ENCODE measurements at places on chromosomes 5 and 9.

- peak; percentile 68 for DNase-seq
These were observed 67.0 kb upstream of the DPYSL3 start for GRCh38 chr5:147576646-147577535.

DNA sequence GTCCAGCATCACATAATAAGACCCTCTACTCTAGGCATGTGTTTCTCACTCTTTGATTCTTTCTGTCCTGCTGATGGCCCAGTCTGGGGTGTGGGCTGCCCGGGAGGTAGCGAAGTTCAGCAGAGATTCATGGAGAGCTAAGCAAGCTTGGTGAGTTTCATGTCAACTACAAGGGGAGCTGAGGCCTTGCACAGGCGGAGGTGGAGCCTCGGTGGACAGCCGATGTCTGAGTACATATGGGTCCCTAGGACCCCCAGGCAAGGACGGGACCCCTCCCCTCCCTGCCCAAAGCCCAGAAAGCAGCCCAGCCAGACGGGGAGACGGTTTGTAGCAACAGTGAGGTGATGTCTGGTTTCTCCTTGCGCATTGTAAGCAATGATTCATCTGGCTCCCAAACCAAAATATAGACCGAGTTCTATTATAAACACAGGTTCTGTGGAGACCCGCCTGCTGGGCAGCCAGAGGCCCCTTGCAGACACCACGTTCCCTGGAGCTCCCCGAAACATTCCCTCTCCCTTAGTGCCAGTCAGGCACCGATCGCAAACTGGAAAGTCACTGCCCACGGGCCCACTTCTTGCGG is 45.5 kb downstream of the COL27A1 start:
- no peak for DNase-seq

- no peak for DNase-seq
These were observed 215.7 kb upstream of the OTULINL start for GRCh38 chr5:14365831-14366430.

DNA sequence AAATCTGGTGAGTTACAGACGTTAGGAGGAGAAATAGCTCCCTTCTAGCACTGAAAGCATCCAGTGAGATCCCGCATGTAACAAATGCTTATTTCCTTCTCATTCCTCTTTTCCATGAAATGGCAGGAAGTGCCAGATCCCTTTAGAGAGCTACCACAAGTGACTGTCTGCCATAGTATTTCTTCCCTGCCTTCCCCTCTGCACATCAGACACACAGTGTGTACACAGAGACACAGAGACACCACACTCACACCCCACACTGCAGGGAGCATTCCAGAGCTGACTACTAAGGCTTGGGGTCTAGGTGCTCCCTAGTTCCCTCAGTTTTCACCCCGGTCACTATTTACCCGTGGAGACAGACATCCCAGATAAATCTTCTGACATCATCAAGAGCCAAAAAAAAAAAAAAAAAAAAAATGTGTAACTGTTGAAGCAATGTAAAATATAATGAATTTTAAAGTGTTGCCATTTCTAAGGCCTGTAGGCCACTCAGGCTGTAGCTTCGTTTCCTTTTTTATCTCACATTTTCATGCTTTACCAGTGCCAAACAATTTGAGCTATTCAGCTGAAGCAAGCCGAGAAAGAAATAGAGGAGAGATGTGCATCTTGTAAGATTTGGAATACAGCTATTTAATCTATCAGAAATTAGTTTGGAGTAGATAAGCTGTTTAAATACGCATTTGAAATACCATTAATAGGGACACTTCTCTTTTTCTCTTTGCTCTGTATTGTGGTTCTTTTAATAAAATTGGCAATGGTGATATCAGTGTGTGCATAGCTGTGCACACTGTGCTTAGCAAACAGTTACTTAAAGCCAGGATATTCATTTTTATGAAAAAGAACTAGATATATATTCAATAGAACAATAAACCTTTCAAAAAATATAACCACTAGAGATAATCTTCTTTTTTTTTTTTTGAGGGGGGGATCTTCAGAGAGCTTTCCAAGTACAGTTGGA is 405.5 kb downstream of the PDE4D start:
- no peak for DNase-seq

DNA sequence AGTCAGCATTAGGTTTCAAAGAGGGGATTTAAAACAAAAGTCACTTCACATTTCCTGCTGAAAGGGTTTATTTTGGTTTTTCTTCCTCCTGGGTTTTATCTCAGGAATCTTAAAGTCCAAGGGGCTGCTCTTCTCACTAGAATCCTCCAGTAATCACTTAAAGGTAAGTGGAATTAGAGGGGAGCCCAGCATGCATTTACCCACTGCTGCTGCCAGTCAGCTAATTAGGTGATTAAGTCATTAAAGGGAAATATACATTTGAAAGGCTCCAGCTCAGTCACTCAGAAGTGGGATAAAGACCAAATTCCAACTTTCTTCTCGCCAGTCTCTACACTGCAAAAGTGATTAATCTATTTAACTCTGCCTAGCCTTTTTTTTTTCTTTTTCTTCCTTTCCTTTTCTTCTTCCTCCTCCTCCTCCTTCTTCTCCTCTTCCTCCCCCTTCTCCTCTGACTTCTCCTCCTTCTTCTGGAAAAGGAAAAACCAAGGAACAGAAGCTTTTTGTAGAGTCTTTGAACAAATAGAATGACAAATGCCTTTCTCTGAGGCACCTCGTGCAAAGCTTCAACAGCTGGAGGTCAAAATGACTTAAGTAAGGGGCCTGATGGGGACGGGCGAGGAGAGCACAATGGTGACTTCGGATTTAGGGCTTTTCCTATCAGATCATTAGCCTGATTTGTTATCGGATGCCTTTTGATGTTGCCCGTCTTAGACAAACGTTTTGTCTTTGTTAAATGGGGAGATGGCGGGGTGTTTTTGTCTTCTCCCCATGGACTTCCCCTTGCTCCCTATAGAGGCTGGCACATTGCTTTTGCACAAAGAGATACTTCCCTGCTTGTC is 617.6 kb downstream of the IRX1 start:
- no peak for DNase-seq

DNA sequence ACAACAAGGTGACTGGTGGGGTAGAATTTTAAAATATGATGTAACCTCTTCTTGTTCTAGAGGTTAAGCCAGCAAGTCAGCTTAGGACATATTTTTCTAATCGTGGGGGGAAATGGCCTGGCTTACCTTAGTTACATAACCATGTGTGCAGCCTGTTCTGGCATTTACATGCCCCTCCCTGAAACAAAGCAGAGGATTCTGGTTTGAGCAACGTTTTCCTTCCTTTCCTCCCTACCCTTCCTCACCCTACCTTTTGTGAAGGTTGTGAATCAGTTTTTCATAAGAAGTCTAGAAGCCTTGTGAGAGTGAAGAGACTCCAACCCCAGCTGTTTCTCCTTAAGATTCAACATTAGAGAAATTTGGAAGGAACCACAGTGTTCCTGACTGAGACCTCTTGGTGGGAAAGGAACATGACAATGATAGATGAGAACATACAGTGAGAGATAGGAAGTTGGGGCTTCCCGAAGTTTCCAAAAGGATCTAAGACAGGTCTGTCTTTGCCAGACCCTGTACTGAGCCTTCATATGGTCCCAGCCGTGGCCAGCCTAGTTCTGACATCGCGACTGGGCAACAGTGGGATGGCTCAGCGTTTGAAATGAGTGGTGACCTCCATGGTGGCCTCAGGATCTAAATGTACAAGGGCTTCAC is 365.2 kb downstream of the SPATA31D1 start:
- DNase-seq: no peak

- DNase-seq: no peak
These were observed 3.9 kb downstream of the VDAC1 start for GRCh38 chr5:134000696-134001453.

GRCh38 chr5:126881821-126882600 is 105.1 kb downstream of the LMNB1 start:
- no peak for DNase-seq

DNA sequence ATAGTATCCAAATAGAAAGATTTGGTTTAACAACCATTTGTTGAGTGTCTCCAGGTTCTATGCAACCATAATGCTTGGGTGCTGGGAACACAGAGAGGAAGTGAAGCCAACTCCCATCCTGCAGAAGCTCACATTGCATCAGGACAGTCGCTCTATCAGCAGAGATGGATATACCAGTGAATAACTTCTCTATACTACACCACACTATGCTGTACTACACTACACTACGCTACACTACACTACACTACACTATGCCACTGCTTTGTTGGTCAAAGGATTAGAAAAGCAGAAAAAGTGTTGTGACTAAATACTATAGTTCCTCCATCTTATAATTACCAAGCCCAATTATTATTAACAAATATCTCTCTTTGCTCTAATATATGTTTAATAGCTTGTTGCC is 89.2 kb upstream of the PRRC1 start:
- DNase-seq: no peak

DNA sequence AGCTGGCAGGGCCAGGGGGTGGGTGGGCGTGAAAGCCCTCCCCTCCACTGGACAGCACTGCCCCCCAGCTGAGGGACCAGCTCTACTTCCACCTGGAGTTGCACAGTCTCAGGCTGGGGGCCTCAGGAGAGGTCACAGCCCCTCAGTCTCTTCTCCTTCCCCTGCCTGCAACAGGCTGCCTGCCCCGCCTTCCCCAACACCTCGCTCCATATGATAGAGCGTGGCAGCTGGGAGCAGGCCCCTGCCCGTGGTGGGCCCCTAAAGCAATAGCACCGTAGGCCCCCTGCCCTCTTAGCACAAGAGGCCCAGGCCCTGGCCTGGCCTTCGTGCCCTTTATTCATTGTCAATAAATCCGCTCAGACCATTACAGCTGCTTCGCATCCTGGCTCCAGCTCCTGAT is 3.9 kb downstream of the RELL2 start:
- DNase-seq: no peak

DNA sequence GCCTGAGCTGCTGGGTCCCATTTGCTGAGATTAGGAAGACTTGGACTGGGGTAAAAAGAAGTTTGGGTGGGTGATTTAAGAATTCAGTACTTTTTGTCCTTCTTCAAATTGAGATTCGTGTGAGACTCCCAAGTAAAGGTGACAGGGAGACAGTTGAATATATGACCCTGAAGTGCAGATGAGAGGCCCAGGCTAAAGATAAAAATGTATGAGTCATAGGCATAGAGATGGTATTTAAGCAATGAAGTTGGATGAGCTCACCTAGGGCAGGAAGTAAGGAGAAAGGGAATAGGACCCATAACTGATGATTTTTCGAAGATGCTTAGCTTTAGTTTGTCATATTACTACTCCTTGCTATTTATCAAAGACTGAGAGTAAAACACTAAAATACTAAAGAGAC is 255.9 kb upstream of the ADRA1B start:
- no peak for DNase-seq

GRCh38 chr9:128251732-128252100 is 24.1 kb downstream of the GOLGA2 start:
- no peak for DNase-seq

- no peak for DNase-seq
These were observed 32.7 kb downstream of the GAPT start for GRCh38 chr5:58523956-58524355.

- no peak for DNase-seq
These were observed 65.1 kb downstream of the MACROH2A1 start for GRCh38 chr5:135333732-135334515.

GRCh38 chr9:90088856-90089255 is 484.0 kb downstream of the GADD45G start:
- DNase-seq: no peak

DNA sequence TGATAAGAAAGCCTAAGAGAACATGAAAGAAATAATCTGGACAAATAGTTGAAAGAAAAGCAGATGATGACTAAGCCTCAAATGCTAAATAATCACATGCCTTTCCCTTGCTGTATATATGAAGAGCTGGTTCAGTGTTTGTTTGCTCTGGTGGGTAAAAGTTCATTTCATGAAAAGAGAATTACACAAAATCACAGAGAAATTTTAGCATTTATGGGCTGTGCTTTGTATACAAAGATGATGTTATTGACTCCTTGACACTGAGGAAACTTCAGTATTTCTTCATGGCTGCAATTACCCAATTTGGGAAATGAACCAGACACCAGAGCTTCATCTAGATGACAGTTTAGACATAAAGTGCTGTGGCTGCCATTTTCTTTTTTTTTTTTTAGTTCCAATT is 527.2 kb downstream of the NR2F1-AS1 start:
- DNase-seq: no peak

- no peak for DNase-seq
These were observed 29.2 kb downstream of the NCS1 start for GRCh38 chr9:130201399-130201873.

DNA sequence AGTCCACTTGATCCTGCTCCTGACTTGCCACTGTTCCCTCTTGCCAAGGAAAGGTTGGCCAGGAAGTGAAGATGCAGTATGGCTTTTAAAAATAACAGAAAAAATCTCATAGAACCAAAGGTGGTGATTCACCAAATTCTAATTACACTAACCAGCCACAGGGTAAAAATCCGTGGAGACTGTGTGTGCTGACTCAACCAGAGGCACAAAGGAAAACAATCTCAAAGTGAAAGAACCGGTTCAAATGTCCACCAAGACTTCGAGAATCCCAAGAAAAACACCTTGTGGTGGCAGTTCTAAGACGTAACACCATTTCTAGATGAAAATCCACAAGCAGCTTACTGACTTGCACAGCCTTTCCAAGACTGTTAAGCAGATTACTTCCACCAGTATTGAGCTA is 279.1 kb downstream of the TLE1 start:
- DNase-seq: peak; percentile 80

DNA sequence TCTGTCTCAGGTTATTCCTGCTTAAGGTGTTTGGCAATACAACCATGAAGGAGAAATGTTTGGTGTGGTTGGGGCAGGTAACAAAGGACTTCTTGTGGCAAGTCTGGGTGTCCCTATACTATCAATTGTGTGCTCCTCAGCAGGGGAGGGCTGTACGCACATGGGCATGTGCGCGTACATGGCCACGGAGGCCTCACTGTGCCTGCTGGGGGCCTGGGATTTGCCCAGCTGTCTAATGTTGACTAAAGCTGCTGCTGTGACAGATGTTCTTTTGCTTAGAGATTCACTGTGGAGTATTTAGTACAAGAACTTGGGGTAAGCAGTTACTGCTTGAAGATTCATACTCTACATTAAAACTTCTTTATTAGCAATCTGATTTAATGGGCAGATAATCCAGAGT is 97.5 kb downstream of the HSPA4 start:
- no peak for DNase-seq

DNA sequence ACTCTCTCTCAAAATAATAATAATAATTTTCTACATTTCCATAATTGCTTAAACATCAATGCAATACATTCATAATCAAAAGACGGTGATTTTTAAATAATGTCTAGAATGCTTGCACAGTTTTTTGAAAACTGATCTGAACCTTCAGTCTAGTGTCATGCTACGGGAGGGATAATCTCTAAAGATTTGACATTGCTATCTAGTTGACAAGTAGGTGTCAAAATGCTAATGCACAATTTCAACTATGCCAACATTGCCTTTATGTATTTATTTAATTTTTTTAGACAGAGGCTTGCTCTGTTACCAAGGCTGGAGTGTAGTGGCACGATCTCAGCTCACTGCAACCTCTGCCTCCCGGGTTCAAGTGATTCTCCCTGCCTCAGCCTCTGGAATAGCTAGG is 16.0 kb upstream of the PCAT7 start:
- no peak for DNase-seq

- no peak for DNase-seq
These were observed 78.3 kb downstream of the MAMDC2 start for GRCh38 chr9:70121818-70122436.

GRCh38 chr5:14783691-14784090 is 87.9 kb downstream of the ANKH start:
- no peak for DNase-seq

- DNase-seq: peak; percentile 13
These were observed 31.5 kb upstream of the ZFAND5 start for GRCh38 chr9:72396247-72397091.

All from T47D (cell line).